Kidney glomerular epithelial cell (primary cell): ENCODE measurements at places on chromosomes 6 and 20.

DNA sequence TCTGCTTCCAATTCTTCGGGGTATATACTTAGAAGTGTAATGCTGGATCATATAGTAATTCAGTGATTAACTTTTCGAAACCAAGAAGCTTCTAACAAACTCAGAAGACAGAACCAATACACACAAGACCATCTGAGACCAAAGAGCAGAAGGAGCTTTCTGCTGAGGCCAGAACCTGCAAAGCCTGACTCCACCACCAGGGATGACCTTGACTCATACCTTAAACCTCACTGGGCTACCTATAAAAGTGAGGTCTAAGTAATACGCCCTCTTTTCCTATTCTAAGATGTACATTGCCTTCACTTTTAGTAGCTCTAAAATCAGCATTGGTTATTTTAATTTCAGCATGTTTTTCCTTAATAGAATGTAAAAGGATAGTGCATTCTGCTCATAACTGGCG, 84.8 kb downstream of the FOXF2 start:
- DNase-seq: no peak

GRCh38 chr20:14817101-14817500, 479.7 kb upstream of the FLRT3 start:
- DNase-seq: no peak

DNA sequence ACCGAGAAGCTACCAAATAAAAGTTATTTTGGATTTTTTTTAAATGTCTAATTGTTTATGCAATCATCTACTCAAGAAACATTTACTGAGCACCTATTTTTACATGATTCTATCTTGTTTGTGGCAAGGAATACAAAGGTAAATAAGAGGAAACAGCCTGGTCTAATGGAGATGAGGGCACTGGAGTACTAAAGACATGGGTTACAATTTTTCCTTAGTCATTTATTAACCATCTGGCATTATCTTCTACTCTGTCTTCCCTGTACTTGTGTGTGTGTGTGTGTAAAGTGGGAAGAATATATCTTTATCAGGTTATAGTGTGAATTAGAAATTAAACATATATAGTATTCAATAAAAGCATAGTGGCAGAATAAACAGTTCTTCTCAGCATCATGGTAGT, 455.5 kb upstream of the FLRT3 start:
- no peak for DNase-seq

DNA sequence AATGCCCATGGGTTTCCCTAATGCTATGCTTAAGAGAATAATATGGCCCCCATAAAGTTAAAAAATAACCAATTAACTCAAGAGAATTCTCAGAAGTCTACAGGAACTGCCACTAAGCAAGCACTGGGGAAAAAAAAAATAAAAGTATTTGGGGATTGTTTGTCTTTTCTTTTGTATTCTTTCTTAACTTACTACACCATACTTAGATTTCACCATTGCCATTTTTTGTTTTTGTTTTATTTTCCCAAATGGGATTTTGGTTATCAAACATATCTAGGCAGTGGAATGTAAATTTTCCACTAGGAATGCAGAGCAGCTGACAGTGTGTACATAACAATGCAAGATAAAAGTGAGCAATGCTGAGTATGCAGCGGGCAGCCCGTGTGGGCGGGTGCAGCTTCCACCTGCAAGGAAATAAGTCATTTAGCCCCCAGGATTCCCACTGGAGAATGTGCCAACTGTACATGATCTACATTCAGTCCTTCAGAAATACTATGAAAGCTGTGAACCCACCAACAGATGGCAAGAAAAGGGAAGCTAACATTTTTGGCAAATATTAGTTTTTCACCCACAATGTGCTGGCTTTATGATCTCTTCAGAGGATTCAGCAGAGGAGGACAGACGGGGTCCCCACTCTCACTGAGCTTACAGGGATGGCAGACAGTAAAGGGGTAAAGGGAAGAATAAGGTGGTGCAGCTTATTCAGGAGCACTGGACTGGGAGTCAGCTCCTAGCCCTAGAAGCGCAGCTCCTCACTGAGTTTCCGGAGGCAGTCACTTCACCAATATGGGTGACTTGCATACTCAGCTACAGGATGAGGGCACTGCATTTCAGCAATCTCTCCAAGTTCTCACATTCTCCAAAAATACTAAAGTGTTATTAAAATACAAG, 44.4 kb downstream of the DCDC2 start:
- peak; percentile 90 for DNase-seq

GRCh38 chr20:37305079-37305478, 15.6 kb downstream of the MANBAL start:
- DNase-seq: no peak

DNA sequence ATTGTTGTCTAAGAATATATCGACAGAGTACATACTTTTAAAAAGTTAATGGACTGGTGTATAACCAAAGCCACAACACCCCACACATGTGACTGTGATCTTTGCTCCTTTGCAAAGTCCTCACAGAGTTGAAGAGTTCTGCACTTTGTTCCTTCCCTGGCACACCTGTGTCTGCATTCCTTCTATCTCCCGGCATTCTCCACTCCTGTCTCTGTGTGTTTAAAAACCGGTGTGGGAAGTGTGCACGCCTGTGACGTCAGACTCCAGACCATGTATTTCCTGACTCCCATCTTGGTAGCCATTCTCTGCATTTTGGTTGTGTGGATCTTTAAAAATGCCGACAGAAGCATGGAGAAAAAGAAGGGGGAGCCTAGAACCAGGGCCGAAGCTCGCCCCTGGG, at the start of gene IYD:
TSS of gene IYD (plus strand) at position 251 of the 400 bp plus-strand sequence. CDS start at position 271, 20 bp downstream.
- DNase-seq: no peak

- DNase-seq: no peak
Observed at GRCh38 chr6:71982389-71982788, 96.0 kb downstream of the RIMS1 start.

- no peak for DNase-seq
Observed at GRCh38 chr20:5674176-5674660, 76.0 kb upstream of the SHLD1 start.

- DNase-seq: no peak
Observed at GRCh38 chr6:158544428-158544827, 15.5 kb upstream of the TMEM181 start.

DNA sequence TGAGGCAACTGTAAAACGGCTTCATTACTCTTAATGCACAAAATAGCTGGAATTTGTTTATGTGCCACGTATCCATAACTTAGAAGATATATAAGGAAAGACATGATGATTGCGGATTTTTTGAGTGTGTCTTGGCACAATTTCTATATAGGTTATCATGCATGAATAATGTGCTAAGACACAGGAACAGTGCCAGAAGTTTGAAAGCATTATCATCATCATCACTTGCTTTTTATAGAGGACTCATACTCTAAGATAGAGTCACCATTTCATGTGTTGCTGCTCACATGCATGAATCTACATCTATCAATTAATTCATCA, 113.4 kb downstream of the ELOVL4 start:
- no peak for DNase-seq

DNA sequence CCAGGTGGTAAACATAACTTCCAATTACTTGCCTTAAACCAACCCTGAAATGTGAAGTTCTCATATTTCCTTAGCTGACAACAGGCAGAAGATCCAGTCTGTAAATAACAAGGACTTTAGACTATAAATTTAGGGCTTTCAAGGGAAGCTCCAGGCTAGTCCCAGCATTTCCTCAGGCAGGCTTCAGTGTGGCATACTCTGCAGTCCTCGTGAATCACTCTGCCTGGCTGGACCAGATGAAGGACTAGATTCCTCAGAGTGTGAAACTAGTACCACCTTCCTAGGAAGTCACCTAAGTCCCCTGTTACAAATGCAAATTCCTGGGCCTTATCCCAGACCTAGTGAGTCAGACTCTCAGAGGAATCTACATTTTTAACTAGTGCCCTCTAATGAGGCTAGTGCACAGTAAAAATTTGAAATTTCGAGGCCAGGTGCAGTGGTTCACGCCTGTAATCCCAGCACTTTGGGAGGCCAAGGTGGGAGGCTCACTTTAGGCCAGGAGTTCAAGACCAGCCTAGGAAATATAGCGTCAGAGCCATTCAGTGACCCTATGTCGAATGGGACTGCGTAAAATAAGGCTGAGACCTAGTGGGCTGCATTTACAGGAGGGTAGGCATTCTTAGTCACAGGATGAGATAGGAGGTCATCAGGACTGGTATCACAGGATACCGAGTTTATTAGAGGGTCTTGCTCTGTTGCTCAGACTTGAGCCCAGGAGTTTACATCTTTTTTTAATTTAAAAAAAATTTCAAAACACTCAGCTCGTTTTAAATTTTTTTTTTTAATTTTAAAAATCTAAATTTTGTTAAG, 279.6 kb upstream of the JARID2 start:
- DNase-seq: no peak

DNA sequence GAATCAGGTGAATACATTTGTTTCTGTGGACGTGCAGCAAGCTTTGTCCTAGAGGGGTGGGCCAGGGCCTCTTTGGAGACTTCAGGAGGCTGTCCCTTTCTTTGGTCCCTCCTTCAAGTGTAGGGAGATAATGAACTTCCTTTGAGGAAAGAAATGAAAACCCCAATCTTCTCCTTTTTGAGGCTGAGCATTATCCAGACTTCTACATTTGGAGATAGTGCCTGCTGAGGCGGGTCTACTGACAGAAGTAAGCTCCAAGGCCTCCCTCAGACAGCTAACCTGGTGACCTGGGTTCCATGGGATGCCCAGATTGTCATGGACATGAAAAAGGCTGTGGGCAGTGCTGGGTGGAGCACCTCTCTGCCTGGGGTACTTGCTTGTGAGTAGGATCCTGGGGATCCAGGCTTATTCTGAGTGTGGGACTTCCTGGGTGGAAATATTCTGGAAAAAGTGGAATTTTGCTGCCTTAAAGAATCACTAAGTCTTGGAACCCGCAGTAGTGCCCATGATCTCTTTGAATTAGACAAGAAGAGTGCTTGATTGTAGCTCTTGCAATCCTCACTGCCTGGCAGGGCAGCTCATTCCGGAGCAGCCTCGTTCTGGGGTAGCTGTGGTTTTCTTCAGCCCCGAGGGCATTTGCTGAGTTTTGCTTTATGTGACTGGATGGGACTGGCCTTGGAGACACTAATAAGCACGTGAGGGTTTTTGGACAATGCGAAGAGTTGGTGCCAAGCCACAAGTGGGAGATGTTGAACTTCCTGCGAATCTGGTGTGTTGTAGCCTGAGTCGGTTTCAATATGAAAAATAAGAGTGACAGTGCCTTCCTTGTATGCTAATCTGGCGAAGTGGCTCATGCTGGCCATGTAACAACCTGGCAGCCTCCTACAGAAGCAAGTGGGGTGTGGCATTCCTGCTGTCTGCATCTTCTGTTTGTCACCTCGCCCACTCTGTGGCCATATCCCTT, 28.1 kb downstream of the SNRNP48 start:
- DNase-seq: no peak

- DNase-seq: no peak
Observed at GRCh38 chr6:106421496-106421895, 61.0 kb downstream of the CRYBG1 start.

DNA sequence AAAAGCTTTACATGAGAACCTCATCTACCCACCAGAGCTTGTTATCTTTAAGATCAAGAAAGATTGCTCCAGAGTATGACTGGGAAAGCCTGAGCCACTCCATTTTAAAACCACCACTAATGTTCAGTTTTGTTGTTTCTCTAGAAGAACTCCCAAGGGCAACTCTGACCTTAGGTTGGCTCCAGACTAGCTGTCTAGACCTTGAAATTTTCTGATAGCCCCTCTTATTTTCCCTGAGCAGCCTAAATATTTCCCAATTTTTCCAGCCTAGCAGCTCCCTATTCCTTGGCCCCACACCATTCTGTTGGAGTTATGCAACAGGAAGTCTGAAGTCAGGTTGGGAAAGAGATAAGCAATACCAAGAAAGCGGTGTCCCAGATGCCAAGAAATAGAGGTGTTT, 84.6 kb upstream of the TCF21 start:
- DNase-seq: no peak

DNA sequence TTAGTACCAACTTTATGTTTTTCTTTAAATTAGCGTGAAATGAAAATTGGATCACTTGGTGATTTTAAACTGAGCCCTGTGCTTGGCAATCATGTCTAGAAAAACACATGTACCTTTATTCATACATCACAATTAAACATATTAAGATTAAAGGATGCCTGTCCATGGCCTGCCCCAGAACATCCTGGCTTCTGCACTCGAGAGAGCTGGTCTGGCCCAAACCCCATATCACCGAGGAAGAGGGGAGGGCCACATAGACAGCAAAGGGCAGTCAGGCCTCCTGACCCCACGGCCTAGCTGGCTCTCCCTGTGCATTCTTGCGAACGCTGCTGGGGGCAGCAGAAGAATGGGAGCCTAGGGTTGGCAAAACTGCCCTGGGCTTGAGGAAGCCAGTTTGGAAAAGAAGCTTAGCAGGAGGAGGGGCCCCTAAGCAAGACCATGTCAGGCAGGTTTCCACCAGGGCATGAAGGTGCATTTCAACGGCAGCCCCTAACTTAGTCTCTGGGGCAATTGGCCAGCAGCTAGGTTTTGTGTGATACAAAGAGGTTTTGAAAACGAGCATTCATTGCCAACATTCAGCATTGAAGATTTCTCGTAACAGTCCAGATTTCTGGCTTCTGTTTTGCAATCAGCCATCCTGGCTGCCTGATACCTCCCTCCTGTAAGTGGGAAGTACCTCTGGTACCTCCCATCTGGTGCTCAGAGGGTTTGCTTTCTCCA, 8.6 kb downstream of the BPIFB3 start:
- no peak for DNase-seq

GRCh38 chr20:58646257-58646656, 4.8 kb upstream of the STX16 start:
- no peak for DNase-seq

DNA sequence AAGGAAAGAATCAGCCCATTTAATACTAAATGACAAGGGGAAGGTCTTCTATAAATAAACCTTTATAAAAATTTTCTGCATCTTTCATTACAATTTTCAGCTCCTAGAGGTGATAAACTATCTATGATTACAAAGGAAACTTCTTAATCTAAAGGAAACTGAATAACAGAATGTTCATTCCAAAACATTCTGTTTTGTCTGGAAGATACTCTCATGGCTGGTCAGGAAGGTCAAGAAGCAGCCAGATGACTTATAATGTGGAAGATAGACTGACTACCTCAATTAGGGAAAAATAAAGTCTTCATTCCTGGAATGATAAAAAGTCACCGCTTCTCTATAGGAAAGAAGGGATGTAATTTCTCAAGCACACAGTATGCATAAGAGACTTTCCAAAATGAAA, 131.3 kb downstream of the GMDS start:
- no peak for DNase-seq

GRCh38 chr6:42295677-42296076, 78.0 kb upstream of the MRPS10 start:
- DNase-seq: no peak

DNA sequence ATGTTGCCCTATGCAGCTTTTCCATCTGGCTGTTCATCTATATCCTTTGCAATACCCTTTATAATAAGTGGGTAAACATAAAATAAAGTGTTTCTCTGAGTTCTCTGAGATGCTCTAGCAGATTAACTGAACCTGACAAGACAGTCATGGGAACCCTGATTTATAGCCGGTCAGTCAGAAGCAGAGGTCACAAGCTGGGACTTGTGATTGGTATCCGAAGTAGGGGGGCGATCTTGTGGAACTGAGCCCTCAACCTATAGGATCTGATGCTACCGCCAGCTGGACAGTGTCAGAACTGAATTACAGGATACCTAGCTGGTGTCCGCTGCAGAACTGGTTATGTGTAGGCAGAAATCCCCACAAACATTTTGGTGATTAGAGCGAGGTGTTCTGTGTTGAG, 39.0 kb downstream of the SLC17A5 start:
- no peak for DNase-seq
